ENCODE measurements at places on chromosomes 6 and 20.

- no peak for DNase-seq
These were observed 478.0 kb downstream of the KIF16B start for GRCh38 chr20:16095226-16095625.

DNA sequence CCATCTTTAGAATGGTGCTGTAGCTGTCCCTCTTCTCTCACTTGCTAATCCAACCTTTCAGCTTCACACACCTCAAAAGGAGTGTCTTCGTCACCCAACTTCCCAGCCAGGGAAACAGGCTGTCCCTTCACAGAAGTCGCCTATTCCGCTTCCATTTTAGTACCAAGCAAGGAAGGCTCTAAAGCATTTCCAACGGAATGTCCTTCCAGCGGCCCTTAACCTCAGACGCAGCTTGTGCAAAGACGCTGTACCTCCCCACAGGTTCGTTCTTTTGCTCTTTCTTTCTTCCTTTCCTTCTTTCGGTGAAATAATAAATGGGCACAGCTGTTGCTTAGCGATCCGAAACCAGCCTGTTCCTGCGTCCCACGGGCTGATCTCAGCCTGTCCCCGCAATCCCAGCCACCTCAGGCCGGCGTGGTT, 1.5 kb downstream of the PTPRT start:
- no peak for DNase-seq

GRCh38 chr6:116847227-116847626, 18.3 kb upstream of the GPRC6A start:
- DNase-seq = peak; percentile 55

GRCh38 chr6:140641412-140641811, 1267.0 kb upstream of the CITED2 start:
- DNase-seq = no peak

GRCh38 chr6:116877743-116878142, 701 bp downstream of the RFX6 start:
- DNase-seq = no peak

- DNase-seq = no peak
These were observed 91.7 kb upstream of the MAP3K4 start for GRCh38 chr6:160899671-160900430.

DNA sequence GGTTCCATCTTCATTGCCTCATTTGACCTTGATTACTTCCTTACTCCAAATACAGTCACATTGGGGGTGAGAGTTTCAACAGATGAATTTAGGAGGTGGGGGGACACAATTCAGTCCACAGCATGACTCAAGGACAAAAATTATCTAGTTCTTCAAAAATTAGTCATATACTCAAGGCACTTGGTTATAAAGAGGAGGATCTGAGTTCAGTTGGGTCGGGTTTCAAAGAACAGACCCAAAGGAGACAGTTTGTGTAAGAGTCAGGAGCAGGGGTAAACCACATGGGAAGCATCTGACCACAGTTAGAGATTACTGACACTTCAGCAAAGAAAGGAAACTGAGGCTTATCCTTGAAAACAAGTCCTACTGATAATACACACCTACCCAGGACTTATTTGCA, 138.0 kb downstream of the TBC1D7 start:
- no peak for DNase-seq

GRCh38 chr20:23156170-23156841, 70.2 kb upstream of the CD93 start:
- peak; percentile 97 for DNase-seq

DNA sequence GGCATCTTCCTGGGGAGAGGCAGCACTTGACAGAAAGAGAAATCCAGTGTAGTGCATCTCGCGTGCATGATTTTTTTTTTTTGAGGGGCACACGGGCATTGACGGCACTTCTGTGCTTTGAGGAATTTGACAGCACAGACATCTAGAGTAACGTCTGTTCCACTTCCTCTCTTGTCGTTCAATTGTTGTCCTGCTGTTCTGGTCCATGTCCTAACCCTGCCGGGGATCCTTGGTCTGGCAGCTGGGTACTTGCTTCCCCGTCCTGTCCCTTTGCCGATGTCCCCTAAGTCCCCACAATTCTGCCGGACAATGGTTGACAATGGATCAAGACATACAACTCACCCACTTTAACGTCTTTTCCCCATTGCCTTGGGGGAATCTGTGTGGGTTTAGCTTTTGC, 46.0 kb upstream of the NAA20 start:
- peak; percentile 35 for DNase-seq

DNA sequence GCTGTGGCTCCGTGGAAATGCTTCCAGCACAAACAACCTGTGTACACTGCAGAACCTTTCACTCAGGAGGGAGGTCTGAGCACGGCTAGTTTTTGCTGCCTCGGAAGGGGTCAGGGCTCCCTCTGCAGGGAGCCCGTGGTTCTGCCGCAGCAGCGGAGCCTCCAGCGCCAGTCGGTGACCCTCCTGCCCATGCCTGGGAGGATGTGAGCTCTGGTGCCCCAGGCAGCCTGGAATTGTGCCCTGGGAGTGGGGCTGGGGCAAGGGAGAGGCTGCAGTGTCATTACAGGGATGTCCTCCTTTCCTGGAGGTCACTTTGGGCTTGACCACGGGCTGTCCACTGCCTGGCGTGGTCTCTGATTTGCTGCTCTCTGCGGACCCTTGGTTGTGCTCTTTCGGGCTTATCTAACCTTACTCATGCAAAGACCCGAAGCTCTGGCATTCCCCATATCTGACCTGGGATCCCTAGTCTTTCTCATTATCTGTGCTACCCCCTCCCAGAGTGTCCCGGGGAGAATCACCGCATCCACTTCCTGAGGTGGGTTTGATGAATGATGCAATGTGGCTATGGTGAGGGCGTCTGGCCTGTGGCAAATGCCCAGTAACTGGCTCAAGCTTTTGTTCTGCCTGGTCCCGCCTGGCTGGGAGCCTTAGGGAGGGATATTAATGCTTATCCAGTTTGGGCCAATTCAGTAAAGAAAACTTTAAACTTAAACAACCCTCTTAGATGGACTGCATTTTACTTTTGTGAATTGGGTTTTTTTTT, 59.6 kb upstream of the TAGAP start:
- peak; percentile 86 for DNase-seq

DNA sequence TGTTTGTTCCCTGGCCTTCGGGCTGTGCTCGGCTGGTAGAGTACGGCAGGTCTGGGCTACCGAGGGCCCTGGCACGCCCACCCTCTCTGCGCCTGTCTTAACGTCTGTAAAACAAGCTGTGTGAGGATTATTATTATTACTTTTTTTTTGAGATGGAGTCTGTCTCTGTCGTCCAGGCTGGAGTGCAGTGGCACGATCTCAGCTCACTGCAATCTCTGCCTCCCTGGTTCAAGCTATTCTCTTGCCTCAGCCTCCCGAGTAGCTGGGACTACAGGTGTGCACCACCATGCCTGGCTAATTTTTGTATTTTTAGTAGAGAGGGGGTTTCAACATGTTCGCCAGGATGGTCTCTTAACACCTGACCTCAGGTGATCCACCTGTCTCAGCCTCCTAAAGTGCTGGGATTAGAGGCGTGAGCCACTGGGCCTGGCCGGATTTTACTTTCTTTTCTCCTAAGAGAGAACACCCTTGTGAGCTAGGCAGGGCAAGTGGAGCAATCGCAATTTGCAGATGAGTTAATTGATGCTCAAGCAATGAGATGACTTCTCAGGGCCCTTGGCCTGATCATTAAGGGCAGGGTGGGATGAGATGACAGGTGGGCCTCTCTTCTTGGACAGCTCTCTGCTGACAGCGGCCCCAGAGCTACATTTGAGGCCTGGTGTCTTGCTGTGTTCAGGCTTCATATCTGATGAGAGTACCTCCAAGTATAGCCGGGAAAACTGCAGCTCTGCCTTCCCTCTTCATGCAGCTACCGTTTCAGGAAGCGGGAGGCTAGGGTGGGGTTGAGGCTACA, 859 bp upstream of the SMIM29 start:
- DNase-seq = no peak

GRCh38 chr6:142676027-142676443, 268.9 kb downstream of the HIVEP2 start:
- no peak for DNase-seq

GRCh38 chr20:63314566-63315239, 21.7 kb downstream of the COL20A1 start:
- no peak for DNase-seq

DNA sequence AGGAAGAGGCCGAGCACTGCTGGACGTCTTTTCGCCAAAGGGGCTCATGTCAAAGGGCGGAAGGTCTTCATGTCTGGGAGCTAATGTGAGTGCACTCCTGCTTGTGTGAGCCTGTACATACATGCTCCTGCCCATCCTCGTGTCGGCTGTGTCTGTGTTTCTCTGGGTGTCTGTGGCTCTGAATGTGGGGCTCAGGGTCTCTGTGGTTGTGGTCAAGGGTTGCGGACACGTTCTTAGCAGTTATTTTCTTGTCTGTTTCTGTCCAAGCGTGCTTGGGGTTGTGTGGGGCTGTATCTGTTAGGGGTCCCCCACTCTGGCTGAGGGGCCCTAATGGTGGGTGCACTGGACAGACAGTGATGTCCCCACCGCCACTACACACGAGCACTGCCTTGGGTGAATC, 2.9 kb downstream of the AVP start:
- DNase-seq = no peak

- no peak for DNase-seq
These were observed 180.5 kb downstream of the TENT5A start for GRCh38 chr6:81572020-81572419.

DNA sequence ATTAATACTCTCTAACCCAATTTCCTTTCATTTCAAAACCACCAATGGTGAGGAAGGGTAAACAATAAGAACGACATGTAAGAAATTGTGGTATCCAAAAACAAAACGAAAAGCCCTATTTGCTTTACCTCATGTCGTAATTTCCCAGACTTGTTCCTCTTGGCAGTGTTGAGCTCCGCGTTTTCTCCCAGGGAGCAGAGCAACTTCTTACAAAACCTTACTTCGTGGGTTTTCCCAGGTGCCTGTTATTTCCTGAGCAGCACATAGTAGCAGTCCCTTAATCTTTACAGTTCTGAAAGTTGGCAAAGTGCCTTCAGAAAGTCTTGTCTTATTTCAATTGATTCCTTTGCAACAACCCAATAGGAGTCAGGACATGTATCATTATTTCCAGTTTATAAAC, 207.9 kb upstream of the MARCKS start:
- DNase-seq = peak; percentile 28

GRCh38 chr6:83429269-83429668, 1.6 kb downstream of the ME1 start:
- no peak for DNase-seq

DNA sequence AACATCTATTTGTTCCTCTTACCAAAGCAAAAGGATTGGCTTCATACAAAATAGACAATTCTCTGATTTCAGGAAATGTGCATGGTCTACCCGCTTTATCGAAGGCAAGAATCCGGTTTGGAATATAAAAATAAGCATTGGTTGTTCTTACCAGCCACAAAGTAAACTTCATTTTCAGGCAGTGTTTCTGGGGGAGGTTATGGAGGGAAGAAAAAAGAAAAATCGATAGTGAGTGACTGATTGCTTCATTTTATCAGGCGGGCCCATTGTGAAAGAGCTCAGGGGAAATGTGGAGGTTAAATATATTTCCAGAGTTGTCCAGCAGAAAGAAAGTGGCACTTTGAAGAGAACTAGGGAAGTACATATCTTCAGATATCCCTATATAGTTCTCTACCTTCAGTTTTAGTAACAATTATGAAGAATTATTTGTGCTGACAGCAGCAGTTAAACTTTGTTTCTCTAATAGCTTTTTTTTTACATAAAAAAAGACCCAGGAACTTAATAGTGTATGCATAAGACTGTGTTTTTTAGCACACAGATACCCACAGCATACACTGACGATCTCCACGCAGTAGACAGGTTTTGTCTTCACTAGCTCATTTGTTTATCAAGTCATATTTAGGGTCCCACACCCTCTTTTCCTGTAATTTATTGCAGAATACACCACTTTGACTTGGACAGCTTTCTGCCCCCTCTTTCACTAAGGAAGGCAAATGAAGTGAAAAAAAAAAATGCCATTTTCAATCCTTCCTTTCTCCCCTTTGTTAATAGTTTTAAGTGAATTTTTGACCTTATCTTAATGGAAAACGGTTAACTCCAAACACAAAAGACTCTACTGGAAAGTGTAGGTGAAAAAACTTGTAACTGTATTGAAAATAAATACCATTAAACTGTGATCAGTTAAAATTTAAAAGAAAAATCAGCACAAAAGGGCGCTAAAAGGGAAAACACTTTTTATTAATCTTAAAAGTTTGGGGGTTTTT, 2.9 kb downstream of the POU3F2 start:
- no peak for DNase-seq

DNA sequence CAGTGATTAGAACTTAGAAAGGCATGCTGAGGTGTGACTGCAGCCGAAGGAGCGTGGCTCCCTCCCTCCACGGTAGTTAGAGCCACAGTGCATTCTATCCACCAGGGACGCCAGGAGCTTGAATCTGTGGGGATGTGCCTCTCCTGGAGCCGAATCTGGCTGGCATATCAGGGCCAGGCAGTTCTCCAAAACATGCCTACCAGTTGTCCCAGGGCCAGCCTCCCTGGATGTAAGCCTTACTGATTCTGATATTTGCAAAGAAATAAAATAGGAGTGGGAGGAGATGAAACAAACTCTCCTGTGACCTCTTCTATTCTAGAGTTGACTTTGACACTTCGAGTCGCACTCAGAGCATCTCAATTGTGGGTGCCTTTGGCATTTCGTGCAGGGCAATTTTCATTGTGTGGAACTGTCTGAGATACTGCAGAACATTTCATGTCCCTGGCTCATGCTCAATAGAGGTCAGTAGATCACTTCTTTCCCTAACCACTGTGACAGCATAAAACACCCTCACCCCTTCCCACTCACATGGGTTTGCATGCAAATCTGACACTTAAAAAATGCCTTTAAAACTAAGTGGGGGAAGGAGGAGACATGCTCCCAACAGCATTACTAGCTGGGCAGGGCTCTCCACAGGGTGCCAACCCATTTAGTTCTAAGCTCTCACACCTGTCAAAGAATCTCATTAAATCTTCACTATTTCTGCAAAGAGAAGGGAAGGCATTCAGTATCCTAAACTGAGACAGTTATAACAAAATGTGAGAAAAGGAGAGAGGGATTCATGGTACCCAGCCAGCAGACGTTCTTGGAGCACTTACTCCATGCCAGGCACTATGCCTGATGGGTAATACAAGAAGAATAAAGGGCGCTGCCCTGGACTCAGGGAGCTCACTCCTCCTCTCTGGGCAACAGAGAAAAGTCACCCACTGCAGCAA, 378.9 kb downstream of the PREX1 start:
- DNase-seq = no peak
